ENCODE measurements at places on chromosomes 2 and 18.

DNA sequence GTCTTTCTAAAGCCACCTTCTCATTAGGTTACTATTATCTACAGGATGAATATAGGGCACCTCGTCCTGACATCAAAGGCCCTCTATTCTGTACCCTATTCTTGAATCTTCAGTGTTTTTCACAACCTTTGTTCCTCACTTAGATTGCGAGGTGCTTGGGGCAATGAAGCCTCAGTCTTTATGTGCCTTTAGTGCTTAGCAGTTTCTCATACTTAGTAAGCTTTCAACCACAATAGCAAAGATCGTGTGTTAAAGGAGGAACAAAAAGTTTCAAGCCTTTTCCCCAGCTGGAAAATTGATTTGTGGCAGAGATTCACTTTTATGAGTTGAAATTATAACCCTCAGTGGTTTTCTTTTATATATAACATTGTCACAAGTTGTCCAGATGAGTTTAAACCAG is 226.9 kb downstream of the MYO3B start:
- DNase-seq: no peak

- DNase-seq: no peak
Observed at GRCh38 chr2:128371648-128372345, 53.1 kb upstream of the HS6ST1 start.

- no peak for DNase-seq
Observed at GRCh38 chr2:27724905-27725701, 46.4 kb upstream of the MRPL33 start.

DNA sequence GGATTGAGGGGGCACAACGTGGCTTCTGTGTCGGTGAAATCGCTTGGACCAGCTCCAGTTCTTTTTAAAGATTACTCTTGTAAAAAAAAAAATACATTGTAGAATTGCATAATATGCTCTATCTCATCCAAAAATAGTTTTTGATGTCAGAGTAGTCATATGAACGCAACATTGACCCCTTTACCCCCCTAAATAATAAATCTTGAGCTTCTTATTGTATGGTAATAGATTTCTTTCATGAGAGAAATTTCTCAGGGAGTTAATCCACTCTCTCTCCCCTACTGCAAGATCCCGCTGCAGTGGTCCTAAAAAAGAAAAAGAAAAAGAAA is 50.2 kb upstream of the PAIP2B start:
- no peak for DNase-seq

DNA sequence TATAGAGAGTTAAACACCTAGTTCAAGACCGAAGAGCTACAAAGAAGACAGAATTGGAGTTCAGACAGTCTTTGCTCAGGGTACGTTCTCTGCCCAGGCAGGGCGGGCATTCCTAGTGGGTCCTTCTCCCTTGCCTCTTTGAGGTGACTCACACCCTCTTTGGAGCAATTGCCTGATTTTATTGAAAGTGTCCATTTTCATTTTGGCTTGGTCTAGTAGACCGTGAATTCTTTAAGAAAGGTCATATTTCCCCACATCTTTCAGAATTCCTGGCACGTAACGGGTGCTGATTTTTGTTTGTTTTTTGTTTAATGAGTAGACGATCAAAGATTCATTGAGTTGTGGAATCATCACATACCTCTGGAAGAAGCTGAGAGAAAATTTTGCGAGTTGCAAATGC is 871.5 kb downstream of the RNF144A start:
- DNase-seq: no peak

GRCh38 chr2:132975193-132976105 is 305.4 kb upstream of the LYPD1 start:
- DNase-seq: no peak

Data from stimulated activated naive B cell treated with anti-CD40 and anti-IgM and Interleukin-4, amounts not matched to agents 10 μg/mL and 1 μg/mL and 100 μg/mL, for 72 hours (primary cell).